ENCODE measurements at places on chromosomes 3 and 15.

DNA sequence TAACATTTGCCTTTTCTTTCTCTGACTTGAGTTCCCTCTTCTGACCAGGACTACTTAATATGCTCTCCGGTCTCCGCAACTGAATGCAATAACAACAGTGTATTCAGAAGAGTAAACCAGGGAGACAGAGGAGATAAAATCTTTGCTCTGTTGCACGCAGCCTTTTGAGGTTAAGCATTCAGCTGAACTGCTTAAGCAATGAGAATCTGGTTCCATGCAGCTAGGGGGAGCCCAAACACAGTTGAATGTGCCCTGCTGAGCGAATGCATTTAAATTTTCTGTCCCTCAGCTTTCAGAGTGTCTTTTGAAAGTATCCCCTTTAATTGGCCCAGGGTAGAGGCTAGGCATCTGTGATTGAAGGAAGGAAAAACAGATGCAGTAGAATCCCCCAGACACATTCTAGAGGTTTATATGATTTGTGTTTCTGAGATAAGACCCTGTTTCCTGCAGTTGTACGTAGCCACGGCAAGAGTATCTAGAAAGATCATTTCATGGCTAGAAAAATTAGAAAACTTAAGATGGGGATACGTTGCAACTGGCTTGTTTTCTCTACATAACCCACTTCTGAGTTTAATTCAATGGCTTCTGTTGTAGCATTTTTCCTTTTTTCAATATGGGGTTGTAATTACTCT lies 309.6 kb downstream of the TUSC7 start:
- peak; percentile 46 for DNase-seq

DNA sequence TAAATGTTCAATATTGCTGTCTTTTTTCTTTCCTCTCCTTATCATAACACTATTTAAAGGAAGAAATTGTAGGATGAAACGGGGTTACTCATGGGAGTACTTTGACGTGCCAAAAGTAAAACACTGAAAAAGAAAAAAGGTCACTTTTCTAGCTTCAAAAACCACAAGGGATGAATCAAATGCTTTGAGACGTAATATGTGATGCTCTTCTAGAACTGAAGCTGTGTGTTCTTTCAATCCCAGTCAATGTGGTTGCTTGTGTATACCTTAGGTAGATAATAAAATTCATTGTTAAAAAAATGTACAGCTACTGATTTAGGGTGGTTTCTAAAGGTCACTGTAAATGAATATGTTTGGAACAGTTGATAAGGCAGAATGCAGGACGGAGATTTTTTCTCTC lies 538.8 kb upstream of the ZNF717 start:
- DNase-seq = no peak

DNA sequence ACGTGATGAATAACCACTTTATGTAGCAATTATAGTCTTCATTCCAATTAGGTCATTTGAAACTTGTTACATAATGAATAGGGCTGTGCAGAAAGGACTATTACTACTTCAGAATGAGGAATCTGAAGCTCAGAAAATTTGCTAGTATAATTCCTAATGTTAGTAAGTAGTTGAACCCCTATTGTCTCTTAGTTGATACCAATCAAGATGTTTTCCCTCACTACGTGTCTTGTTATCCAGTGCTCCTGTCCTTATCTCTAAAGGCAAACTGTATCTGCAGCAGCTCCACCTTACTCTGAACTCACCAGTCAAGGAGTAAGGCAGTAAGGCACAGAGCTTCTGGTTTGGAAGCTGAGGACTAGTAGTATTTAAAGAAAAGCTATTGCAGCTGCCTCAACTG lies 32.0 kb downstream of the RAB11A start:
- DNase-seq = no peak

- DNase-seq = no peak
These were observed 13.8 kb downstream of the HDAC11 start for GRCh38 chr3:13493867-13494441.

GRCh38 chr3:12508291-12508700 lies 24.0 kb downstream of the TSEN2 start:
- peak; percentile 9 for DNase-seq

GRCh38 chr3:175082631-175083030 lies 223.5 kb downstream of the NAALADL2 start:
- no peak for DNase-seq

DNA sequence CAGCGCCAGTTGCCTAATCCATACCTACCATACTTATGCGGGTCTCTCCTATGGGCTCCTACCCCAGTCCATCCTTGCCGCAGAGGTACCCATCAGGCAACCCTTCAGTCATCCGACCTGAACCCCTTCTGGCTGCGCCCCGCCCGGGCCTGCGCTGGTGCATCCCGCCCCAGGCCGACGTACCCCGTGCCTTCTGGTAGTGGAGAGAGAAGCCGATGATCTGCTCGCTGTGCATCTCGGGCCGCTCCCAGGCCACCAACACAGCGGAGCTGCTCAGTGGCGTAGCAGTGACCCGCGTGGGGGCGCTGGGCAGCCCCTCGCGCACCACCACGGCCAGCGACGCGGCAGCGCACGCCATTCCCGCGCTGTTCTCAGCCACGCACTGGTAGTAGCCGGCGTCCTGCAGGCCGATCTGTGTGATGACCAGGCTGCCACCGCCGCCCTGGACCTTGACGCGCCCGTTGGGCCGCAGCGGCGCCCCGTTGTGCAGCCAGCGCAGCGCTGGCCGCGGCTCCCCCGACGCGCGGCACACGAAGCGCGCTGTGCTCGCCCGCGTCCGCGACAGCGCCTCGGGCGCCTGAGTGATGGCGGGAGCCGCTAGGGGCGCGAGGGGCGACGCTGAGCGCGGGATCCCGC lies 17.9 kb upstream of the IGDCC3 start:
- DNase-seq = no peak

DNA sequence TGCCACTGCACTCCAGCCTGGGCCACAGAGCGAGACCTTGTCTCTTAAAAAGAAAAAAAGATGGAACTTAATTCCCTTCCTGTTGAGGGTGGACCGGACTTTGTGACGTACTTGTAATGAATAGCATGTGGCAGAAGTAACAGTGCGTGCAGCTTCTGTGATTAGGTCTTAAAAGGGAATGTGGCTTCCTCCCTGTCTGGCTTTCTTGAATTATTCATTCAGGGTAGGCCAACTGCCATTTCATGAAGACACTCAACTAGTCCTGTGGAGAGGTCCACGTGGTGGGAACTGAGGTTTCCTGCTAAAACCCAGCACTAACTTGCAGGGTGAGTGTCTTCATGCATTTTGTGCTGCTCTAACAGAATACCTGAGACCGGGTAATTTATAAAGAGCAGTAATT lies 98.9 kb upstream of the PIAS1 start:
- no peak for DNase-seq

GRCh38 chr3:132638706-132639105 lies 20.9 kb downstream of the ACAD11 start:
- no peak for DNase-seq

DNA sequence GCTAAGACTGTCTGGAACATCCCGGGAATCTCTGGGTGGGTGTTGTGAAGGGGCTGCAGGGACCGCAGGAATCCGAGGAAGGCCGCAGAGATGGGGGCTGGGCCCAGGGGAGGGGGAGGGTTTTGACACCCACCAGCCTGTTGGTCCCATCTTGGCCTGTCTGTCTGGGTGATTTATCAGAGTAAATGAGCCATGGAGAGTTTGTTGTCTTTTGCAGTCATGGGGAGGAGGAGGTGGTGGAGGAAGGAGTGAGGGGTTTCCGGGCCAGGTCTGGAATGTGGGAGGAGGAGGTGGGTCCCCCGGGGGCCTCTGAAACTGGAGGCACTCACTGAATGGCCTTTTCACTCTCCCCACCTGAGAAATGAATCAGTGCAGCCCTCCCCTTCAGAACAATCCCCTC lies 11.5 kb downstream of the SEMA3F start:
- DNase-seq = no peak

DNA sequence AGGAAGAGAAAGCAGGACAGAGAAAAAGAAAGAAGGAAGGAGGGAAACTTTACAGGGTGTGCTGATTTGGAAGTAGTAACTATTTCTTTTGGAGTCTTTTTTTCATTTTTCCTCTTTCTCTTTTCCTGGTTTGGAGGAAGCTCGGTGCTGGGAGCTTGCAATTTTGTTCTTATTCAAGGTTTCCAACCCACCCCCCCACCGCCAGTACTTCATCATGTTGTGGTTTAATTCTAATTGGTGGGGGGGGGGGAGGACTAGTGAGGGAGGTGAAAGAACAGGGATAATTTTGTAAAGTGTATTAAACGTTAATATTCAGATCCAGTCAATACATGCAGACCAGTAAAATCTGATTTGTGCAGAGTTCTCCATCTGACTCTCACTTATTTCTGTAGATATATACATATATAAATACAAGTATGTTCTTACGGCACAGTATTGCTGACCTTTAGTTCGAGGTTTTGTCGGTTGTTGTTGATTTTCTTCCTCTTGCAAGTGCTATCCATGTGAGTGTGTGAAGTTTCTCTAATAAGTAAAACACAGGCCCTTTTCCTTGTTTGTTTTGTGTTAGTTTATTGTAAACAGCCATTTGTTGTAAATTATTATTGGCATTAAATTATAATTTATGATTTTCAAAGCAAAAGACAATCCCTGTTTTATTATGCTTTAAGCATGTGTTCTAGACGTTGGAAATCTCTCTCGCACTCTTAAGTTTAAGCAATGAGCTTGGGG lies 9.3 kb downstream of the NR2F2 start:
- DNase-seq = peak; percentile 15

DNA sequence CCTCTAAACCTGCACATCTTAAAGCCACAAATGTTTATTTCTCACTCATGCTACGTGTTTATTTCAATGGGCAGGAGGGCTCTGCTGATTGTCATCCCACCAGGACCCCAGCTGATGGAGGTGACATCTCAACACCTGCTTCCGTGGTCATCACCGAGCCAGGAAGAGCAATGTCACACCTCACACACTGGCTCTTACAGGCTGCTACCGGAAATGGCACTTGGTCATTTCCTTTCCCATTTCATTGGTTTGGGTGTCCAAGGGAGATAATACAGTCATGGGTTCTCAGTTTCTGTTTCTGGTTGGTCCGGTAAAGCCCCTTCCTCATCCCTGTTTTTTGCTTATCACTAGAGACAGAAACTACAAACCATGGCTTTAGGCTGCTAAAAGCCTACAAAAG lies 41.9 kb downstream of the ABHD2 start:
- no peak for DNase-seq

- DNase-seq = no peak
These were observed 133.1 kb downstream of the CPNE4 start for GRCh38 chr3:131901686-131902085.

- no peak for DNase-seq
These were observed 18.6 kb downstream of the ZDHHC19 start for GRCh38 chr3:196192524-196193051.

- DNase-seq = no peak
These were observed 8.6 kb downstream of the SEMA6D start for GRCh38 chr15:47725906-47726305.

DNA sequence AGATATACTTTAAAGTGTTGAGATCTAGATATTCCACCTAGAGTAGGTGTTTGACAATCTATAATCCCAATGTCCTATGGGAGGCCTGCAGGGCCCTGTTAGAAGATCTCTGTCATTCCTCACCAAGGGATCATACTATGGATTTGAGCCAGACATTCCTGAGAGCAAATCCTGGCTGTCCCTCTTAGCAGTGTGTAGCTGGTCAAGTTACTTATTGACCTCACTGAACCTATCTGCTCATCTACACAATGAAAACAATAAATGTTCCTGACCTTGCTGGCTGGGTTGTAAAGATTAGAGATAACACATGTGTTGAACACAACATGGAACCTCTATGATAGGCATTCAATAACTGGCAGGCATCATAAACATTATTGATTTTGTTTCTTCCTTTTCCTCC lies 265.6 kb upstream of the ATP11B start:
- no peak for DNase-seq

GRCh38 chr15:88701561-88702095 lies 62.8 kb downstream of the ISG20 start:
- DNase-seq = peak; percentile 38

GRCh38 chr3:171966533-171967136 lies 72.7 kb upstream of the FNDC3B start:
- no peak for DNase-seq

- DNase-seq = no peak
These were observed 11.6 kb upstream of the VGLL4 start for GRCh38 chr3:11655196-11655928.

DNA sequence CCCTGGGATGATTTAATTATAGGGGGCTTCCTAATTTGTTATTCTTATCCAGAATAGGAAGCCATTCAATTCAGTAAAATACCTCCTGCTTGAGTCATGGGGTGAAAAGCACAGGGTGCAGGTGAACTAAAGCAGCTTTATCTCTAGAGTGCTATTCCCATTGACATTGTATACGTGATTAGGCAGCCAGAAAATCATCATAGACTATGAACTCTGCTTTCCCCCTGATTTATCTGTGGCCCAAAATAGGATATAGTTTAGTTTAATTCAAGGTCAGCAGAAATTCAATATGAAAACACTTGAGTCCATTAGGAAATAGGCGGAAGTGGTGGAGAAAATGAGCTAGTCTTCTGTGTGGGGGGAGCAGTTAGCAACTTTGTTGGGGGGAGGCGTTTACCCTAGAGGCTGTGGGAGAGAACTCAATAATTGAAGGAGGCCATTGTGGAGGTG lies 18.2 kb upstream of the PRKCI start:
- no peak for DNase-seq

DNA sequence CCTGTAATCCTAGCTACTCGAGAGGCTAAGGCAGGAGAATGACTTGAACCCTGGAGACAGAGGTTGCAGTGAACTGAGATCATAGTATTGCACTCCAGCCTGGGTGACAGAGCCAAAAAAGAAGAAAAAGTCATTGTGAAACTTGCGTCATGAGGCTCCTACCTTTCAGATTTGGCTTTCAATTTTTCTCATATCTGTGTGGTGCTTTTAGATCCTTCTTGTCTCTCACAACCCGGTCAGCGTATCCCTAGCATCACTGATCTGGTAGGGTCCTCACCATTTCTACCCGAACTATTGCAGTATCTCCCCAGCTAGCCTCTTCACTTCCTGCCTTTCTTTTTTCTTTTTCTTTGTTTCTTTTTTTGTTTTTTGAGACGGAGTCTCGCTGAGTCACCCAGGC lies 21.6 kb upstream of the GCNT3 start:
- DNase-seq = no peak

GRCh38 chr3:149151843-149152242 lies 22.4 kb downstream of the HPS3 start:
- peak; percentile 49 for DNase-seq

DNA sequence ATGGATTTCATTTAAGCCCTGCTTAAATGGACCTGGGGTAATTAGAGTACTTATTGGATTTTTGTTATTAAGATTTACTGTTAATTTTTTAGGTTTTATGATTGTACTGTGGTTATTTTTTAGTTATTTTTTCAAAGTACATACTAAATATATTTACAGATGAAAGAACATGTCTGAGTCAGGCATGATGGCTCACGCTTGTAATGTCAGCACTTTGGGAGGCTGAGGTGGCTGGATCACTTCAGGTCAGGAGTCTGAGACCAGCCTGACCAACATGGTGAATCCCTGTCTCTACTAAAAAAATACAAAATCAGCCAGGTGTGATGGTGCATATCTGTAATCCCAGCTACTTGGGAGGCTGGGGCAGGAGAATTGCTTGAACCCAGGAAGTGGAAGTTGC lies 16.2 kb upstream of the RPL24 start:
- DNase-seq = no peak

- no peak for DNase-seq
These were observed 134.1 kb upstream of the ARPP21 start for GRCh38 chr3:35505181-35505580.

- DNase-seq = no peak
These were observed 81.5 kb downstream of the SLC25A26 start for GRCh38 chr3:66302288-66302687.

Measured in SW480 (cell line).